Stimulated activated CD4-positive, alpha-beta T cell treated with anti-CD3 and anti-CD28 coated beads, Interleukin-4, amount 100 ng/mL, for 48 hours (primary cell): ENCODE measurements at places on chromosomes 16 and 17.

GRCh38 chr17:49016775-49017463 is 19.7 kb downstream of the IGF2BP1 start:
- no peak for DNase-seq

DNA sequence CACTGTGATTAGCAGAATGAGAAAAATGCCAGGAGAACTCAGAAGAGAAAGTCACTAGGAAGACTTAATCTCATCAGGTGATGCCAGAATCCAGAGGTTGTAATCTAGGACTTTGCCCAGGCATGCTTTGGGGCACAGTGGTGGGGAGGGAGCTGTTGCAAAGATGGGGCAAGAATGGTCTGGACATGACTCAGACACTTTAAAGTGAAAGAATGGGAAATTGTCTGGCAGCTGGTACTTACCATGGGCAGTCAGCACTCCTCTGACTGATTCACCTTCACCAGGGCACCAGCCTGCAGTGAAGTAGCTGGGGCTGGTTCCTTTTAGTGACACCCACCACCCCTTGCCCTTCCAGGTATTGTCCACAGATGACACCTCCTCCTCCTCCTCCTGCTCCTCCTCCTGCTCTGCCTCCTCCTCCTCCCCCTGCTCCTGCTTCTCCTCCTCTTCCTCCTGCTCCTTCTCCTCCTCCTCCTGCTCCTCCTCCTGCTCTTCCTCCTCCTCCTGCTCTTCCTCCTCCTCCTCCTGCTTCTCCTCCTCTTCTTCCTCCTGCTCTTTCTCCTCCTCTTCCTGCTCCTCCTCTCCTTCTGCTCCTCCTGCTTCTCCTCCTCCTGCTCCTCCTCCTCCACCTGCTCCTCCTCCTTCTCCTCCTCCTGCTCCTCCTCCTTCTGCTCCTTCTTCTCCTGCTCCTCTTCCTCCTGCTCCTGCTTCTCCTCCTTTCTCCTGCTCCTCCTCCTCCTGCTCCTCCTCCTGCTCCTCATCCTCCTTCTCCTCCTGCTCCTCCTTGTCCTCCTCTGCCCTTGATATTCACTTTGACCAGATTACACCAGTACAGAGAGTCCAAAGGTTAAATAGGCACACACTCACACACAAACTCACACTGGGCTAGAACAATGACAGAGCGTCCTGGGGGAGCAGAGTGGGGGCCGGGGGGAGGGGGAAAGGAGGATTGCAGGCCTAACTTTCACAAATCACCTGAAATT is at the start of gene CHD9NB:
TSS of gene CHD9NB (minus strand) at position 379 of the 983 bp plus-strand sequence. CDS start 8,739 bp downstream, outside the sequence.
- no peak for DNase-seq

GRCh38 chr17:27977751-27978688 is 64.5 kb upstream of the NLK start:
- no peak for DNase-seq

GRCh38 chr16:4976079-4976478 is 17.9 kb downstream of the SEC14L5 start:
- DNase-seq, result no peak

GRCh38 chr16:80104401-80104800 is 436.4 kb upstream of the DYNLRB2 start:
- DNase-seq, result no peak

DNA sequence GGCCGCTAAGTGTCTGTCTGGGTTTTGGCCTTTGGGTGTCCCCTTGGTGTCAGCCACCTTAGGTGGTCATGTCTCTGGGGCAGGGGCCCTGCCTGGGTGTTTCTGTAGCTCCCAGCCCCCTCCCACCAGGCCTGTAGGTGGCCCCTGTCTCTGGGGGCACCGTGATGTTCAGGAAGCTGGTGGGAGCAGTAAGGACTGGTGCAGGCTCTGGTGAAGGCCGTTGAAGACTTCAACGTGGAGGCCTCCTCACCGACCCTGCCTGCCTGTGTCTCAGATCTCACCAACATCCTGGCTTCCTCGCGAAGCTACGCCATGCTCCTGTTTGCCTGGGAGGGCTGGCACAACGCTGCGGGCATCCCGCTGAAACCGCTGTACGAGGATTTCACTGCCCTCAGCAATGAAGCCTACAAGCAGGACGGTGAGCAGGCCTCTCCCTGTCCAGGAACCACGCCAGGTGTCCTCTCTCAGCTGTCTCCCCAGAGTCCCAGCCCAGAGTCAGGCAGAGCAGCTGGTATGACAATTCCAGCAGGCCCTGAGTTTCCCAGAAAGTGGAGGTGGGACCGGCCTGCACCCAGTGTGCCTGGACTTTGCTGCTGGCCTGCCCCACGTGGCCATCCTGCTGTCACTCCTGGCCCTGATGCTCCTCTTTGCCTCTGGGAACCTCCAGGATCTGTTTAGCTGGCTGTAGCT is 2.8 kb downstream of the ACE start:
- DNase-seq, result no peak

GRCh38 chr17:34377078-34377823 is 14.2 kb upstream of the CCL1 start:
- no peak for DNase-seq

DNA sequence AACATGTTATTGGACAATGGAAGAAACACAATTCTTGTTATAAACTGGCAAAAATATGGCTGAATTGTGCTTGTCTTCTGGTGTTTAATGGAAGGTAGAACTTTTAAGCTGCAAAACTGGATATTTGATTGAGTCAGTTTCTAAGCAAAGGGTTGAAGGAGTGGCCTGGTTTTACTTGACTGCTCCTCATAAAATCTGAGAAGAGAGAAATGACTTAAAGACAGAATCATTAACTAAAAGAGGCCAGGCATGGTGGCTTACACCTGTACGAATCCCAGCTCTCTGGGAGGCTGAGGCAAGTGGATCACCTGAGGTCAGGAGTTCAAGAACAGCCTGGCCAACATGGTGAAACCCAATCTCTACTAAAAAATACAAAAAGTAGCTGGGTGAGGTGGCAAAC is 770.7 kb downstream of the CDH11 start:
- DNase-seq, result no peak

DNA sequence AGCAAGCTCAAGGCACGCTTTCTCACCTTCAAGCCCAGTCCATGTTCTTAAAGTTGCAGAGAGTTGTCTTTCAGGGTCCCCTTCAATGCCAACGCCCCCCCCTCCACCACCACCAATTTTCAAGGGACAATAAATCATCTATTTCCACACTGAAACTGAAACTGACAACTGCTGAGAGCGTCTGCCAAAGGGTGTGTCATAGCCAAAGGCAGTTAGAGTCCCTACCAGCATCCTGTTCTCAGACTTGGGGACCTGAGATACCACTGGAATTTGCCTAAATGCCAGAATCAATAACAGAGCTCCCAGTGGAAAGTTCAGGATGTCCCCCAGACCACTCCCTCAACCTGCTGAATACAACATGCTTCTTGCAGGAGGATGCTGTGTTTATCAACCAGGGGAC is 133.2 kb upstream of the SOX9 start:
- DNase-seq, result no peak

- no peak for DNase-seq
Observed at GRCh38 chr16:49637933-49638672, 217.8 kb downstream of the ZNF423 start.

GRCh38 chr17:64240261-64240740 is 22.8 kb downstream of the TEX2 start:
- no peak for DNase-seq

DNA sequence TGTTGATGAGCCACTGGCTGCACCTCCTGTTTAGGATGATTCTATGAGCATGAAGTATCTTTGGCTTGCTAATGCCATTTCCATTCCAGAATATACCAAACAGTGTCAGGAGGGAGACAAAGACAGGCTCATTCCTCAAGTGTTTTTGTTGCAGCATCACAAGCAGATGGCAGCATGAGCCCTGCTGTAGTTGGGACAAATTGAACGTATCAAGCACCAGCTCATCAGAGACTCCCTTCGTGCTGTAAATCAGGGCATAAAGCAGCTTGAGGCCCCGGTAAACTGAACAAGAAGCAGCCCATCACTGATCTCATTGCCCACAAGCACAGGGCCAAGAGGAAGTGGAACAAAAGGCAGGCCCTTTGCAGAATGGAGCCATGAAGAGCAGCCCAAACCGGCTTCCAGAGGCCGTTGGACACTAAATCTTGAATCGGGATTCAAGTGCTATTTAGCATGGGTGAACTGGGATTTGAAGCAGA is 45.9 kb upstream of the HS3ST3A1 start:
- DNase-seq, result no peak

DNA sequence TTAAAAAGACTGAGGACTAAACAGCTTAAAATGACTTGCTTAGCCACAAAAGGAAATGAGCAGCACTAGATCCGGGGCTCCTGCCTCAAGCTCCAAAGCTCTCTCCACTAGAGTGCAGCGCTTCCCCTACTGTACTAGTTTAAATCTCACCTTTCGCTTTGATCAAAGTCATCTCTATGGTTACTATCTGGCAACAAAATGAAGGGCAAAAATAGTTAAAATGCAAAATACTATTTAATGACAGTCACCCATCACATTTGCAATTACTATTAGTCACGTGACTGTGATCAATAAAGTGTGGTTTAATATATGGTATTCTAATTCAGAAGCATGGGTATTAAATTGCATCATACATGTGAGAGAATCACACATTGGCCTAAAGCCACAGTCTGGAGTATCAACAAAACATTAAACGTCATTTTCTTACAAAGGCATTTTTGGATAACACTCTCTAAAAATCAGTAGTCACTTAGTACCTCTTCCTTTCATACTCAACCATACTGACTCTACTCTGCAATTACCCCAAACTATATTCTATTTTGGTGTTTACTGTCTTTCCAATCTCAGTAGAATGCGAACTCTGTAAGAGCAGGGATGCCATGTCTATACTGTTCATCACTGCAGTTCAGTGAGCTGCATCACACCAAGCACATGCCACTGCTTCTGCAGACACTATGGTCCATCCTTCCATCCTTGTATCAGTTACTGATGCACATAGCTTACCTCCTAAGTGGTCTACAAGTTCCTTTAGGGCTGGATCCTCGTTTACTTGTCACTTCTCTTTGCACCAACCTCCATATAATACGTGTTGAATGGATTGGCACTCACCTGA is 6.2 kb downstream of the PSMD12 start:
- no peak for DNase-seq
